Nucleus accumbens (tissue), 56 donors: ENCODE measurements at places on chromosomes 11 and 22.

- no peak for DNase-seq
Measured at GRCh38 chr11:1395773-1396374, 6.1 kb downstream of the BRSK2 start.

DNA sequence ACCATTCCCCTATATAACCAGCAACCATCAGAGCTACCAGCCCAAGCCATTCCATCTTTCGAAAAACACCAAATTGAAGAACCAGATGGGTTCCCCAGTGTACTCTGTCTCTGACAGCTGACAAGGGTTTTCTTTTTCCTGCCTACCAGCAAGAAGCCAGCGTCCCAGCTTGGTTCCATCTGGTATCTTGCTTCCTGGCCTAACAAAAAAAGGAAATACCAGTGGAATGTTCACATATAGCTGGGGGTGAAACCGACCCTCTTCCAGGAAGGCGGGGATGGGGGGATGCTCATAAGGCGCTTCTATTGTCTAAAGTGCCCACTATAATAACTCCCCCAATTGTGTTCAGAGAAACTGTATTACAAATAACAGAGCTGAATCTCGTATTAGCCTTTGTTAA, 172.3 kb downstream of the LDLRAD3 start:
- no peak for DNase-seq

GRCh38 chr22:39132871-39133524, 19.5 kb downstream of the CBX7 start:
- no peak for DNase-seq

DNA sequence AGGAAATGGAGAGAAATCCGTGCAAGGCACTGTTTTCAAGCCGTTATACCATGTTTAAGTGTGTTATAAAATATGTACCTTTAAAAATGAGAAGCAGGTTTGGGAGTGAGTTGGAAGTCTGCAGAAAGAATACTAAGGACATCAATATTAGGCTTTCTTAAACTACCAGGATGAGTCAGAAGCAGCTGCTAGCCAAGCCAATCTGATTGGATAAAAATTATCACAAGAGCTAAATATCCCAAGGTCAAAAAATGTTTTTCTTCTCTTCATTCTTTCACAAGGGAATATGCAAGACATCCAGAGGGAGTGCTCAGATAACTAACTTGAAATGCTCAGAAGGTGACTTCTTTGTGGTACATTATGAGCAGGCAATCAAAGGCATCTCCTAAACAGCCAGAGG, 19.3 kb upstream of the CKAP5 start:
- no peak for DNase-seq

GRCh38 chr11:1271927-1272326, 37.5 kb downstream of the TOLLIP start:
- no peak for DNase-seq

DNA sequence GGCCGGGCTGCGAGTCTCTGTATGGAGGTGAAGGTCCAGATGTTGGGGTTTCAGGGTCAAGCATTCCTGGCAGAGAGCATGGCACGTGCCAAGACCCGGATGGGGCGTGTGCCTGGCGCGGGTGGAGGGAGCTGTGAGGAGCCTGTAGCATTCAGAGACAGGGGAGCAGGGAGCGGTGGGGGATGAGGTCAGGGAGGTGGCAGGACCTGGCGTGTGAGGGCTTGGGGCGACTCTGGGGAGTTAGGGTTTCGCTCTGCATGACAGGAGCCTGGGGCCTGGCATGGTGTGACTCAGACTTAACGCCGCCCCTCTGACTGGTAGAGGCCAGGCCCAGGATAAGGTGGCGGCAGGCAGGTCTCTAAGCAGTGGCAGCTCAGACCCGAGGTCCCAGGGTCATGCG, 103.0 kb downstream of the KCNQ1 start:
- no peak for DNase-seq

DNA sequence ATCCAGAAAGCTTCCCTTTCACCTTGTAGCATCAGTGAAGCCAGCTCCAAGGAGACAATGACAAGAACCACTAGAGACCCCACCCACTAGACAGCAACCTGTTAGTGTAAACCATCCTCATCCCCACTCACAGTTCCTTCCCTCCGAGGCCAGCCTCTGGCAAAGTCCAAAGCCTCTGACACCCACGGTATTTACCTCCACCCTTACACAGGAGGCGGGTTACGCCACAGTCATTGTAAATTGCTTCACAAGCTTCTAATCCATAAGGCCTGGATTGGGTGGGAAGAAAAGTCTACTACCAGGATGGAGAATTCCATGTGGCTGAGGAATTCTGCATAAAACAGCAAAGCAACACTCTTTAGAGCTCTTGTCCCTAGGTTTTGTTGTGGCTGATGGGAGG, 287.4 kb downstream of the BUD13 start:
- no peak for DNase-seq

- no peak for DNase-seq
Measured at GRCh38 chr11:119758291-119758690, 29.3 kb upstream of the NECTIN1 start.

- no peak for DNase-seq
Measured at GRCh38 chr22:35516723-35517122, 23.9 kb upstream of the RASD2 start.

DNA sequence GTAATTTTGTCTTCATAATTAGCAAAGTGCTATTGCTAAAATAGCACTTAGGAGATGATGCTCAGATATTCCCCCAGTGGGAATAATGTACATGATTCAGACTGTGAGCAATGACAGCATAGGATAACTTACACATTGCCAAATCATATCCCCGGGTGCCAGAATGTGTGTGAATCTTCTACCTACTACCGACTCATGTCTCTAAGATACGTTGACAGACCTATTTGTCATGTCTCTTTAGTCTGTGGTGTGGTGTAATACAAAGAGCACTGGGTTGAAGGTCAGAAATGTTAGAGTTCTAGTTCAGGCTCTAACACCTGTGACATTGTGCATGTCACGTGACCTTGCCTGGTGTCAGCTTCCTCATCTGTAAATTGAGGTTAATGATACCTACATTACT, 31.0 kb upstream of the PICALM start:
- no peak for DNase-seq

DNA sequence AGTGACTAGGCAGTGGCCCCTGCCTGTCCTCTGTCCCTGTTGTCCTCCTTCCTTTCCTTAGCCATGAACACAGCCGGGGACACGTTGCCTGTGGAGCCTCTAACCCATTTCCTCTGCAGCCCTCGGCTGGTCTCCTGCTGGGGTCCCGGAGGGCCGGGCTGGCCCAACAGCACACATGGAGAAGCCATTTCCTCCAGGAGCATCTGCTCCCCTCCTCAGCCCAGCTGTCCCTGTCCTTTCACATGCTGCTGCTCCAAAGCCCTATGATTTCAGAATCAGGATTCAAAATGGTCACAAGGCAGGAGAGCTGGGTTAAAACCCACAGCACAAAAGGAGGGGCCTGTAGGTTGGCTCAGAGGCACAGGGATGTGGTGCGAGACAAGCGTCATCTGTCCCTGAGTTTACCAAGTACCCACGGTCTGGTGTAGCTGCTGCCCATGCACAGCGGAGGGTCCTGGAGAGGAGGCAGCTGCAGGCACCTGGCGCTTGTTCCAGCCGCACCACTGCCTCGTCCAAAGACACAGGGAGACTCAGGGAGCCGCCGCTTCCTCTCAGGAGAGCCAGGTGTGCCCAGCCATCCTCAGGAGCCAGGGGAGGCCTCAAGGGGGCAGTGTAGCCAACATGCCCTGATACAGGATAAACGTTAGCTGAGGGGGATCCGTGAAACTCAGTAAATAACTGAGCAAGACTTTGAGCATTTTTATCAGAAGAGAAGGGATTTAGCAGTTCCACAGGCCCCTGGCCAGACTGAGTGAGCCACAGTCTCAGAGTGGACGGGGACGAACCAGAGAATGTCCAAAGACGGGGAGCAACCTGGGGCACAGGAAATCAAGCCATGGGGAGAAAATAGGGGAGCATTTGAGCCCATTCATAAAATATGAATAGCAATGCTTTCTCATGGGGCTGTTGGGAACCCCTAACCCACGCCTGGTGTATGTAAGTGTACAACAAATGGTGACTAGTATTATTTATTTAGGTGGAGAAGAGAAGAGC, 3.9 kb upstream of the VSIG10L2 start:
- peak; percentile 21 for DNase-seq

DNA sequence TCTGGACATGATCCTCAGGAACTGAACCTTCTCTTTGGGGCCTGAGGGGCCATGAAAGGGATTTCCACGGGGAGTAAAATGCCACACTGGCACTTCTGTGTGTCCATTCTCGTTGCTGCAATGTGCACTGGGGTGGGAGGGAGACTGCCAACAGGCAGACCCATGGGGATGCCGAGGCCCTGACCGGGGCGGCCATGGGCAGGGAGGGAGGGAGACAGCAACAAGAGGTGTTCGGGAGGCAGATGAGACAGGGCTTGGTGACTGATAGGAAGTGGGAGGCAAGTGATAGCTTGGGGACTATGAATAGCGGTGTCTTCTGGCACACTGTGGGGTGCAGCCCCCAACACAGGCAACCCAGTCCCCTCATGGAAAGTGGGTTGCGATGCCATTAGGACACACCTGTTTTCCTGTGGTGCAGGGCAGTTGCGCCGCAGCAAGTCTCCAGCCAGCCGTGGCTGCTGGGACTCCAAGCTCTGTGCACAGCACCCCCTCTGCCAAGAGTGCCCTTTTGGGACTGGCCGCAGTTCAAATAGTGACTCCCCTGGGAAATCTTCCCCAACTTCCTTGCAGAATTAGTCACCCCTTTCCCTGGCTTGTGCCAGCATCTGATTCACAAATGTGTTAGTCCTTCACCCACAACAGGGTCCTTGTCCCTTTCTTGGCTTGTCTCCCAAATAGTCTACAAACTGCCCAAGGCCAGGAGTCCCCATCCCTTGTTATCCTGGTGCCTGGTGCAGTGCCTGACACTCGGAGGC, 88.8 kb downstream of the CHST1 start:
- DNase-seq, result no peak

GRCh38 chr11:18736590-18737148, 10.7 kb upstream of the IGSF22 start:
- DNase-seq, result no peak

DNA sequence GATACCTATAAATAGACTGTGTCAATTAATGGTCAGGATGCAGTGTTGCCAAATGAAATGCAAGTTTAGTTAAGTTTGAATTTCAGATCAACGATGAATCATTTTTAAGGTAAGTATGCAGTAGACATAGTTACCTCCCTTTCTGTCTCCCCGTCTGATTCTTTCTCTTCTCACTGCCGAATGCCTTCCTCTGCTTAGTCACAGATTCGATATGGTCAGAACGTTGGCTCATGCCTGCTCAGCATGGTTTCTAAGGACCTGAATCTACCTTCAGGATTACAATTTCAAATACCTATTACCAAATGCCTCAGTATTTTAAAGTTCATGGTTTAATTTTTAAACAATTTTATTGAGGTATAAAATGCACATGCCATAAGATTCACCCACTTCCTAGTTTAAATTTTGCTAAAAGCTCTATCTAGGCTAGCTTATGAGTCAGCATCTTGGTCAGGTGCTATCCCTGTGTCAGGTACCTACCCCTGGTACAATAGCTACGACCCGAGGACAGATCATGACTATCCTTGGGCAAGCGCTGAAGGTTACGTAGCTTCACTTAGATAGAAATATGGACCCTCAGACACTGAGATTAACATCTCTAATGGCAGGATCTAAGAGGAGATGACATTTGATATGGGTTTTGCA, 78.2 kb upstream of the SPON1 start:
- DNase-seq, result no peak

- no peak for DNase-seq
Measured at GRCh38 chr11:116468699-116469098, 304.1 kb downstream of the BUD13 start.

DNA sequence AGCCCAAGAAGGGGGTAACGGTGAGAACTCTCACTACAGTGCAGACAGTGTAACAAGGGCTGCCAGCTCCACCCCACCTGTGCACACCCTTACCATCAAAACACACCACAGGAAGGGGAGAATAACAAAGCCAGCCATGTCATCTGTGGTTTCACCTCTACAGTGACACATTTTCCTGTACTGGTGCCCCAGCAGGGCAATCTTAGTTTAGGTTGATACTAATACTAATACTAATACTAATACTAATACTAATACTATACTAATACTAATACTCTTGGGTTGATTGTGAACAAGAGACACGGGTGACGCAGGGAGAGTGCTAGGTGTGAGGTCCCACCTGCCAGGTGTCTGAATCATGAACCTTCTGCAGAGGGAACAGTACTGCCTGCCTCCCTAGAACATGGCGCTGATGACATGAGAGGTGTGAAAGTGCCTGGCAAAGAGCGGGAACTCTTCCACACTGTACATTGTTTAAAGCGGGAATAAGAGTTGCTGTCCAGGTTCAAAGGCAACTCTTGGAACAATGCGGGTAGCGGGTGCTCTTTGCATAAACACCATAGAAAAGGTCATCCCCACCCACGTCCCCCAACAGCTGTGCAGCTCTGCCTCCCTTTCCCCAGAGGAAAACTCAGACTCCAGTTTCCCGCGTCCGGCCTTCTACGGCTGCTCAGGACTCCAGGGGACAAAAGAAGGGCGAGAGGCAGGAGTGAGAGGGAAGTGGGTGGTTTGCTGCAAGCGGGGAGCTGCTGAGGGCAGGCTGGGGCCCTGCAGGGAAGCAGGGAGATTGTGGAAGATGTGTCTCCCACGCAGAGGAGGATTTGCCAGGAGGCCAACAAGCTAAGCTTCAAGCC, 25.0 kb upstream of the TMPRSS4 start:
- no peak for DNase-seq

DNA sequence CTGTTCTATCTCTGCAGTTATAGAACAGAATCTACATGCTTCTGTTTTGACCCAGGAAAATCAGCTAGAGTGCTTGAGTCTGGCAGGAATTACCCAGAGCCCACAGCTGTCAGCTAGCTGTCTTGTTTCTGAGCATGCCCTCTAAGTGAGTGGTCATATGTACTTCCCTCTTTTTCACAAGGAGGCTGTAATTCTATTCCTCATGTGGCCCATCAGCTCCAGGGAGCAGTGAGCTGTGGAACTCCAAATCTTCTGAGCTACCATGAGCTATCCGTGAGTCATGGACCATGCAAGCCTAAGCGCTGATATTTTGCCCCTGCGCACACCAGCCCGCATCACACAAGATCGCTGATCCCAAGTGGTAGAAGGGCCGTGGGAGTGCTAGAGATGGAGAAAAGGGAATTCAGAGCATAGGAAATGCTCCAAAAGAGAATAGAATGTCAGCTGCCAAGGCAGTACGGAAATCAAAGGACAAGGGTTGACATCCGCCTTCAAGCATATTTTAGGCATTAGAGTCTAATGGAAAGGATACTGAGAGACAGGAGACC, 5.4 kb downstream of the FJX1 start:
- DNase-seq, result no peak

DNA sequence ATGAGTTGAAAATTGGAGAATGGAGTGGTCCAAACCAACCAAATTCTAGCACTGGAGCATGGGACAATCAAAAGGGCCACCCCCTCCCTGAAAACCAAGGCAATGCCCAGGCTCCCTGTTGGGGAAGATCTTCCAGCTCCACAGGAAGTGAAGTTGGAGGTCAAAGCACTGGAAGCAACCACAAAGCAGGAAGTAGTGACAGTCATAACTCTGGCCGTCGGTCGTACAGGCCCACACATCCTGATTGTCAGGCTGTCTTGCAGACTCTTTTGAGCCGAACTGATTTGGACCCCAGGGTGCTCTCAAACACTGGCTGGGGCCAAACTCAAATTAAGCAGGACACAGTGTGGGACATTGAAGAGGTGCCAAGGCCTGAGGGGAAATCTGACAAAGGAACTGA, 80.5 kb upstream of the ADSL start:
- no peak for DNase-seq

- DNase-seq, result no peak
Measured at GRCh38 chr11:76510060-76511047, 65.5 kb downstream of the EMSY start.
